ENCODE measurements at places on chromosomes 2 and 18. TPM values are rescaled to one million over a fixed set of nuclear protein-coding genes. Genes with fewer than 3 reads are reported as not detected.

Gene DNAH6
- 1.9 TPM for total RNA-seq

Gene FEV
- total RNA-seq: not detected

Gene POMC
- 3.6 TPM for total RNA-seq

DNA sequence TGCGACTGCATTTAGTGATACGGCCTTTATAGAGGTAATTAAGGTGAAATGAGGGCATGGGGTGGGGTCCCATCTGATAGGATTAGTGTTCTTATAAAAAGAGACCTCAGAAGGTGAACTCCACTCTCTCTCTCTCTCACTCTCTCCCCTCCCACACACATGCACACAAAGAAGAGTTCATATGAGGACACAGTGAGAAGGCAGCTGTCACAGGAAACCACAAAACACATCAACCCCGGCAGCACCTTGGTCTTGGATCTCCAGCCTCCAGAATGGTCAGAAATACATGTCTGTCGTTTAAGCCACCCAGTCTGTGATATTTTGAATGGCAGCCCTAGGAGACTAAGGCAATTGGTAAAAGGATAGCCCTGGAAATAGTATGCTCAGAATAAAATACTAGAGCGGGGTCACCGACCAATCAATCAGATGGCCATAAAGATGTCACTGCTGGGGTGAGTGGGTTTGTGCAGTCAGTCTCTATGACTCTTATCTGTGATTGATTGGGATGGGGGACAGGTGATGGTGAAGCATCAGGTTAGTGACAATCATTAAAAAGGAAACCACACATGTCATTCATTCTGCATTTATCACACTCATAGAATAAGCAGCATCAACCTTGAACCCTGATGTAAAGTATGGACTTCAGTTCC, 118.9 kb upstream of the POU3F3 start:
- DNase-seq: no peak

- DNase-seq: no peak
Observed at GRCh38 chr2:217079165-217079564, 219.3 kb upstream of the TNP1 start.

DNA sequence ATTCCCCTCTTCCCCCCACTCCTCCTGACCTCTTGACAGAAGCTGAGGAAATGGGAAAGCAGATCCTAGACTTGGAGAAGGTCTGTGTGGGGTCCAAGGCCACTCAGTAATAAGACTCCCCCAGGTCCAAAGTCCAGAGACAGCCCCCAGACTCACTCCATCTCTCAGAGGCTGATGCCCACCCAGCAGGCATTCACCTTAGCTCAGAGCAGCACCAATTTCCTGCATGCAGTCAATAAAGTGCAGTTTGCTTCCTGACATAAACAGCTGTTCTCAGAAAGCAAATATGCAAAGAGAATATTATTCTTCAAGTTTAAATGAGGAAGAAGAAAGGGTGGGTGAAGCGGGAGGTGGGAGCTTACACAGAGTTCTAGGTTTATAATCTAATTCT, 84.1 kb upstream of the RTN4 start:
- no peak for DNase-seq

DNA sequence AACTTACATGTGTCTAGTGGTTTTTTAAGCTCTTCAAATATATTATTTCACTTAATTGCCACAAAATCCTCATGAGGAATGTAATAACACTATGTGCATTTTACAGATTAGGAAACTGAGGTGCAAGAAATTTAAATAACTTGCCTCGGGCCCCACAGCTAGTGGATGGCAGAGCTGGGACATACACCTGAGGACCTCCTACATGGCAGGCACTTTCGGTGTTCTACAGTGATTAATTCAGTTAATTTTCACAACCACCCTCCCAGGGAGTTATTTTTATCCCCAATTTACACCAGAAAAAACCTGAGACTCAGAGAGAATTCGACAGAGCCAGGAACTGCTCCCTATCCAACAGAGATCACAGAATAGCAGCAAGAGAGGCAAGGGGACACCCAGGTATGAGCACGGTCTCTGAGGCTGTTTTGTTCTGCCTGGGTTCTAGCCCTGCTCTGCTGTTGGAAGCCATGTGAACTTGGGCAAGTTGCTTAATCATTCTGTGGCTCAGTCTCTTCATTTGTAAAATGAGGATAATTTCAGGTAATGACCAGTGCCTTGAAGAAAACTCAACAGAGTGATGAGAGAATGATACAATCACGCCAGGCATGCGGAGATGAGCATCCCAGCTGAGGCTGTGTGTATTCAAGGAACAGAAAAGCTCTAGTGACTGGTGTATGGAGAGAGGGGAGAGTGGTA, 82.3 kb downstream of the MYCN start:
- no peak for DNase-seq

- DNase-seq: no peak
Observed at GRCh38 chr2:68367953-68368653, 3.0 kb downstream of the PLEK start.

GRCh38 chr2:150309311-150310080, 178.0 kb downstream of the RND3 start:
- DNase-seq: no peak

- no peak for DNase-seq
Observed at GRCh38 chr18:67134911-67135310, 381.6 kb downstream of the DSEL start.

- DNase-seq: no peak
Observed at GRCh38 chr2:110101280-110101844, 14.3 kb downstream of the MALL start.

- no peak for DNase-seq
Observed at GRCh38 chr2:2291500-2292260, 39.4 kb downstream of the MYT1L start.

DNA sequence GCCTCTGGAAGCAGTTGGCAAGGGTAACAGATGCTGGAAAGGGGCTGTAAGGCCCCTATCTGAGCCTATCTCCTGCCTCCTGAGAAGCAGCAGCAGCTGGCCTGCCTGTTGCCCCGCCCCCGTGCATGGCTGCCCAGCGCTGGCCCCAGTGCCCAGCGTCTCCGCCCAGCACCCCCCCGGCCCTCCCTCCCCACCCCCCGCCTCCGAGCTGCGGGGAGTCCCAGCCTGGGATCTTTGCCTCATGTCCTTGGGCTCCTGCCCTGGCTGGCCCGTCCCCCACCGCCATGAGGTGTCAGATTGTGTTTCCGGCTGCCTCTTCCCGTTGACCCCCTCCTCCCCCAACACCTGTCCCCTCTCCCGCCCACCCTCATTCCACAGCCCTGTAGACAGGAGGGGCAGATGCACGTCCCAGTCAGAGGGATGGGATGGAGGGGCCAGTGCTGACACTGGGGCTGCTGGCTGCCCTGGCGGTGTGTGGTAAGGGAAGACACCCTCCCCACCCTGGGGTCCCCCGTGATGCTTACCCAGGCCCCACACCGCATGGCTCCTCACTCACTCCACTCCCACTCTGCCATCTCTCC, at the start of gene CHRND:
TSS of gene CHRND (plus strand) at position 370 of the 581 bp plus-strand sequence. CDS start at position 426, 56 bp downstream.
- no peak for DNase-seq

GRCh38 chr2:69667805-69668382, 24.4 kb upstream of the AAK1 start:
- no peak for DNase-seq

DNA sequence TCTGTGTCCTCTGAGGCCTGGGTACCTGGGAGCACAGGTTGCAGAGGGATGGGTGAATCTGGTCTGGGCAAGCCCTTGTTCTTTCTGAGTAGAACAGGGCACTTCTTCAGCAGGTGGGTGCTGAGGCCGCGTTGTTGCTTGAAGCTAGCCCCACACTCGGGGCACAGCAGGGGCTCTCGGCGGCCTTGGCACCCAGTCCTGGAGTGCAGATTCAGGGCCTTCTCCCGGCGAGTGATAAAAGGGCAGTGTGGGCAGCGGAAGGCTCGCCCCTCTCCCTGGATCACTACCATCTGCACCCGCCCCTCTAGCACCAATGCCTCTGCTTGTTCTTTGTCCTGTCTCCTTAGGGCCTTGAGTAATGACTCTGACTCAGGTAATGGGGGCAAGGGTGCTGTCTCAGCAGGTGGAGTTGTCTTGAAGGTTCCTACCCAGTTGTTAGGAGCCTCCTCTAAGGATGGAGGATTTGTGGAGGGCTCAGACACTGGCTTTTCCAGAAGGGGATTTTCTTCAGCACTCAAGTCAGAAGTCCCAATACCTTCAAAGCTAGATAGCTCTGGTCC, 15.6 kb downstream of the ZNF142 start:
- no peak for DNase-seq

- no peak for DNase-seq
Observed at GRCh38 chr2:26847307-26847654, 651 bp upstream of the DPYSL5 start.

All from CD4-positive, alpha-beta memory T cell (primary cell).